ENCODE measurements at places on chromosomes 11 and 22.
A peak's percentile ranks its signal among the peaks of the same experiment; 100 is the strongest.

- no peaks in the 10 kb centered on the region for H3K27me3 ChIP-seq
- no peak within 1 kb of the TSS for H3K27ac ChIP-seq
- no peak for DNase-seq
- H3K4me3 ChIP-seq = peak within 1 kb of the TSS; percentile 37
- H3K36me3 ChIP-seq = no peaks in the 10 kb centered on the region
These were observed at the start of gene SLCO2B1 for GRCh38 chr11:75150879-75151278. TSS of gene SLCO2B1 (plus strand) at chr11:75151107. CDS start at chr11:75151382, 275 bp downstream.

DNA sequence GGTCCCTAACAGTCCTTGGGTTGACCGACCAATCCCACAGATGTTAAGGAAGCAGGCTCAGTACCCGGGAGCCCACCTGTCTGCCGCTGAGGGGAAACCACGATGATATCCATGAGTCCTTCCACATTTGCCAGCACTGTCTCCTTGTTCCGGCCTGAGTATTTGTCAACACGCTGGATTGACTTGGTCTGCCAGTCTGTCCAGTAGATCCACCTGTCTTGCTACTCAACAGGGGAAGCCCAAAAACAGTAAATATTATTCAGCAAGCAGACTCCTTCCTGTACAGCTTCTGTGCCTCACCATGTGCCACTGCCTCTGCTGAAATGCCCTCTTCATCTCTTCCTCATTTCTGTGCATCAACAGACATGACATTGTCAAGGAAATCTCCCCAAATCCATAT lies 22.8 kb upstream of the CKAP5 start:
- H3K27ac ChIP-seq = no peak overlapping the region
- no peaks in the 10 kb centered on the region for H3K4me1 ChIP-seq
- no peak for DNase-seq

DNA sequence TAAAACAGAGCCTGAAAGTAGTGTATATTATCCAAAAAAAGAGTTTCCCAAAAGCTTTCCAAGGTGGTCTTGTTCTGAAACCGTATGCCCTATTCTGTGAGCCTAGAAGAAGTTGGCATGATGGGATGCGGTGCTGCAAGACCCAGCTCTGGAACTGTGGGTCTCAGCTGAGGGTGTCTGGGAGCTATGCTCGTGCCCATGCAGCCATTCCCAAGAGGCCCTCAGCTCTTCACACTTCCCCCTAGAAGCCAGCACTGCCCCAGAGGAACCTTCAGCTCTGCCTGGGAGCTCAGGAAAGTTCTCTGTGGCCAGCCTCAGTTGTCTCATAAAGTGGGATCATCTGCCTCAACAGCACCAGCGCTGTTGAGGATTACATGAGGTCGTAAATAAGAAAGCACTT lies 6.4 kb upstream of the SYT12 start:
- H3K4me1 ChIP-seq = no peaks in the 10 kb centered on the region
- H3K27me3 ChIP-seq = no peaks in the 10 kb centered on the region
- H3K27ac ChIP-seq = no peak overlapping the region
- H3K36me3 ChIP-seq = no peaks in the 10 kb centered on the region
- DNase-seq = no peak

DNA sequence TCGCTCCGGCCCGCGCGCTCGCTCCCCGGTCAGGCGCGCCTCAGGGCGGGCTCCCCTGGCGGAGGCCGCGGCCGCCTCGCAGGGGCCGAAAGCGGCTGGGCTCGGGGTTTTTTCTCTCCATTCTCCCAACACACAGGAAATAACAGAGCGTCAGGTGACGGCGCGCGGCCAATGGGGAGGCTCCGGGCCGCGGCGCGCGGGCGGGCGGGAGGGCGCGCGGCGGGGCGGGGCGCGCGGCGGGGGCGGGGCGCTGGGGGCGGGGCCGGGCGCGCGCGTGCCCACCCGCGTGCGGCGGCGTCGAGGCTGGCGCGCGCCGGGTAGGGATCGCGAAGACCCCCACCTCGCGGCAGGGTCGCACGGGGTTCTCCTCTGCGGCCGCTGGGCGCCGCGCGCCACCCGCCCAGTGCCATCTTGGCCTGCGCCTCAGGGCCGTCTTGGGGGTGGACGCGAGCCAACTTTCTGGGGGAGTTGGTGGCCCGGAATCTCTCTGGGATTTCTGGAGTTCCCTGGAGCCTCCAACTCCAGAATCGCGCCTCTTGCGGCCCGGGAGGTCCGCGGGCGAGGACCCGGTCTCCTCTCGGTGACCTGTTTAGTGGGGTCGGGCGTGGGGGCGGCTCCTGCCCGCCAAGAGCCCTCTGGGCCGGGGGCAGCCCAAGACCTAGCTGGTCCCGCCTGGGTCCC lies at the start of gene TCF20:
TCF20 (minus strand) TSS at position 144 of the 681 bp plus-strand sequence. CDS start 55,348 bp downstream, outside the sequence.
- DNase-seq = no peak
- H3K4me1 ChIP-seq = peaks cover 5% of the 10 kb centered on the region
- H3K27ac ChIP-seq = peak within 1 kb of the TSS; percentile 99
- H3K36me3 ChIP-seq = peaks cover 11% of the 10 kb centered on the region

DNA sequence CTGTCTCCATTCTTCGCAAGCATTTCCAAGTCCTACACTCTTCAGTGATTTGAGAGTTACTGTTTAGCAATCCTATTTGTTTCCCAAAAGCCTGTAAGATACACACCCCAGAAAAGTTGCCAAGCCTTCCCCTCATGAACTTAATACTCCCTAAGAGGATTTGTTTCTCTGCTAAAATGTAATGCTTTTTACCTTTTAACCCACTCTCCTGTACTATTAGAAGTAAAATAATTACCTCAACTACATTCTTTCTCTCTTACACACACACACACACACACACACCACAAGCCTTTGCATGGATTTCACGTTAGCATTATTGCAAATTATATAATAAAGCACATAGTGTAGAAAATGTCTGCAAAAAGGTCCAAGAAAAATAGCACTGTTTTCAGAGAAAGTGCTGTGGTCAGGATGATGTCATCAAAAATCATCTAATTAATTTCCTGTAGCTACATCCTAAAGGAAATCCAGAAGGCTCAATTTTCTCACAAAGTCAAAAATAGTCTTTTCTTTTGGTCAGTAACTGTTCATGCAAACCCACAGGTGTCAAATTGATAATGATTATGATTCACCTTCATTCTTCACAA lies 364.1 kb upstream of the PITPNB start:
- no peaks in the 10 kb centered on the region for H3K27me3 ChIP-seq
- no peaks in the 10 kb centered on the region for H3K4me1 ChIP-seq
- H3K27ac ChIP-seq = no peak overlapping the region
- DNase-seq = no peak

GRCh38 chr11:113778111-113778910 lies 1.3 kb upstream of the CLDN25 start:
- no peaks in the 10 kb centered on the region for H3K36me3 ChIP-seq
- H3K27me3 ChIP-seq = no peaks in the 10 kb centered on the region
- H3K4me1 ChIP-seq = peaks cover 8% of the 10 kb centered on the region
- peak overlapping the region; percentile 79 for H3K27ac ChIP-seq
- no peak for DNase-seq
- peak overlapping the region; percentile 52 for H3K4me3 ChIP-seq

DNA sequence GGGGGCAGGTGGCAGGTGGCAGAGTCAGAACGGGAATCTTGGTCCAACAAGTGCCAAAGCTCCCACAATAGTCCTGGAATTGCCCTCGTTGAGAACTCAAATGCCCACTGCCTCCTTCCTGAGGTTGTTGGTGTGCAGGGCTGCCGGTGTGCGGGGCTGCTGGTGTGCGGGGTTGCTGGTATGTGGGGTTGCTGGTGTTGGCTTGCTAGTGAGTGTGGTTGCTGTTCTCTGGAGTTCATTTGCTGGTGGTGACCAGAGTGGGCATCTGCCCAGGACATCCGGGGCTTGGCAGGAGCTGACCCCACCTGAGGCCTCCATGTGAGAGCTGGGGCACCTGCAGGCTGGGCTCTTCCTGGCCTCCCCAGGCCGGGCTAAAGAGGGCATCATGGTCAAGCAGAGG lies 14.0 kb upstream of the MPPED1 start:
- H3K27ac ChIP-seq = no peak overlapping the region
- no peaks in the 10 kb centered on the region for H3K27me3 ChIP-seq
- no peaks in the 10 kb centered on the region for H3K36me3 ChIP-seq
- no peak for DNase-seq
- H3K4me1 ChIP-seq = no peaks in the 10 kb centered on the region

GRCh38 chr22:19565382-19566278 lies 41.4 kb upstream of the CLDN5 start:
- DNase-seq = no peak
- H3K4me3 ChIP-seq = no peak overlapping the region
- H3K27ac ChIP-seq = no peak overlapping the region
- peaks cover 4% of the 10 kb centered on the region for H3K4me1 ChIP-seq

GRCh38 chr22:29224121-29224858 lies 18.6 kb downstream of the EMID1 start:
- H3K4me3 ChIP-seq = no peak overlapping the region
- peaks cover 14% of the 10 kb centered on the region for H3K4me1 ChIP-seq
- no peak for DNase-seq
- H3K27me3 ChIP-seq = no peaks in the 10 kb centered on the region
- H3K27ac ChIP-seq = no peak overlapping the region

GRCh38 chr11:36015799-36016198 lies 71.9 kb downstream of the LDLRAD3 start:
- H3K27ac ChIP-seq = no peak overlapping the region
- H3K4me3 ChIP-seq = no peak overlapping the region
- peaks cover 13% of the 10 kb centered on the region for H3K4me1 ChIP-seq
- H3K36me3 ChIP-seq = no peaks in the 10 kb centered on the region

GRCh38 chr11:91837411-91838330 lies 386.9 kb upstream of the FAT3 start:
- no peak for DNase-seq
- no peaks in the 10 kb centered on the region for H3K27me3 ChIP-seq
- H3K4me1 ChIP-seq = no peaks in the 10 kb centered on the region

GRCh38 chr11:130020323-130020722 lies 17.7 kb upstream of the PRDM10 start:
- peaks cover 4% of the 10 kb centered on the region for H3K4me1 ChIP-seq
- H3K4me3 ChIP-seq = no peak overlapping the region
- no peak for DNase-seq
- no peaks in the 10 kb centered on the region for H3K36me3 ChIP-seq
- H3K27ac ChIP-seq = no peak overlapping the region

- H3K4me1 ChIP-seq = no peaks in the 10 kb centered on the region
- H3K27ac ChIP-seq = no peak overlapping the region
- no peaks in the 10 kb centered on the region for H3K27me3 ChIP-seq
These were observed 680.9 kb upstream of the ANO5 start for GRCh38 chr11:21511835-21512440.

- peaks cover 6% of the 10 kb centered on the region for H3K27me3 ChIP-seq
- H3K4me1 ChIP-seq = peaks cover 34% of the 10 kb centered on the region
- H3K4me3 ChIP-seq = peak within 1 kb of the TSS; percentile 55
- no peak for DNase-seq
- H3K27ac ChIP-seq = peak within 1 kb of the TSS; percentile 87
These were observed at the start of gene ESAM for GRCh38 chr11:124762105-124762623. TSS of gene ESAM (minus strand) at chr11:124762290. CDS start at chr11:124762154, 136 bp downstream.

DNA sequence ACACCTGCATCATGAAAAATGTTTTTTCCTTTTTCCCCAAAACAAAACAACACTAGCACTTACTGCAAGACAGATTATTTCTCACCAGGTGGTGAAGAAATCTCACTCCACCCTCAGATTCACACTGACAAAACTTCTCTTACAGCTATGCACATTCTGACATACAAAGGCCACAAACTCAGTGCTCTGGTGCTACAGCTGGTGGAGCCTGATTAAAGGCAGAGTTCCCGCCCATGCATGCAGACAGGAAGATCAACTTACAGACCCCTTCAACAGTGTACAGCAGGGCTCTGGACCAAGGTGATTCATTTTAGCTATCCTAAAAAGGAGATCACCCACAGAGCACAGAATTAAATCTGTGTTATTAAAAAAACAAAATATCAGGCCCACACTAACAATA lies 112.6 kb downstream of the CADM1 start:
- H3K27ac ChIP-seq = no peak overlapping the region
- no peaks in the 10 kb centered on the region for H3K36me3 ChIP-seq
- no peaks in the 10 kb centered on the region for H3K27me3 ChIP-seq
- no peak for DNase-seq
- no peaks in the 10 kb centered on the region for H3K4me1 ChIP-seq

DNA sequence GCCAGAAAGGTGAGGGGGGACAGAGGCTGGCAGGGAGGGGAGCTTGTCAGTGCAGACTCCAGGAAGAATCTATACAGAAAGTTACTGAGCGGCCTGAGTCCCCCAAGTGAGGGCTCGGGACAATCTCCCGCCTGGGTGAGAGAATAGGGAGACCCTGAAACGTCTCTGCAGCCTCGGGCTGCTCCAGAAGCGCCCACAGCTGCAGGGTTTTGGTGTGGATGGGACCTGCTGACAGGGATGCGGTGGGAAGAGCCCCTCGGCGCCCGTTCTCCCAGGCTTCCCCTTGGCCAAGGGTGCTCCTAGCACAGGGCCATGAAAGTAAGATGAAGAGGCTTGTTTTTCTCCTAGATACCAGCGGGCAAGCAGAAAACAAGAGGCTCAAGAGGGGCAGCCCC lies 743 bp upstream of the RCE1 start:
- peak overlapping the region; percentile 74 for H3K4me3 ChIP-seq
- no peaks in the 10 kb centered on the region for H3K27me3 ChIP-seq
- peaks cover 34% of the 10 kb centered on the region for H3K4me1 ChIP-seq

DNA sequence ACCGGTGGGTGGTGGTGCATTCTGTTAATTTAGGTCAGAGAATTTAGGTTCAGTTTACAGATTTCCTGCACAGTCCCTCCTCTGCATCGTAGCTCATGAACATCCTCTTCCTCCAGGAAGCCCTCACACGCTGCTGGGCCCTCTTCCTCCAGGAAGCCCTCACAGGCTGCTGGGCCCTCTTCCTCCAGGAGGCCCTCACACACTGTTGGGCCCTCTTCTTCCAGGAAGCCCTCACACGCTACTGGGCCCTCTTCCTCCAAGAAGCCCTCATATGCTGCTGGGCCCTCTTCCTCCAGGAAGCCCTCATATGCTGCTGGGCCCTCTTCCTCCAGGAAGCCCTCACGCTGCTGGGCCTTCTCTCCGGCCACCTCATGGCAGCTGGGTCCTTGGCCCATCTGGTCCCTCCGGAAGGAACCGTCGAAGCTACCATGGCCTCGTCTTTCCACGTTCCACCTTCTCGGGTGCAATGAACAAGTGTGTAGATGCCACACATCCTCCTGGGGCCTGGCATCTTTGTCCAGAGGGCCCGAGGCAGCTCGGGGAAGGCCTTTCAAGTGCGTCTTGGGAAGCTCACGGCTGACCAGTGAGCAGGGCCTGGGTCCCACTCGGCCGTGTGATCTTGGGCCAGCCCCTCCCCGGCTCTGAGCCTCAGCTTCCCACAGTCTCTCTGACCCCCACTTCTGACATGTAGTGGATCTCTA lies 58.9 kb upstream of the PPARA start:
- H3K27ac ChIP-seq = peak overlapping the region; percentile 99
- H3K36me3 ChIP-seq = peaks cover 74% of the 10 kb centered on the region
- H3K4me1 ChIP-seq = peaks cover 100% of the 10 kb centered on the region
- H3K27me3 ChIP-seq = no peaks in the 10 kb centered on the region
- no peak overlapping the region for H3K4me3 ChIP-seq

GRCh38 chr22:40746428-40747220 lies 67.3 kb downstream of the MCHR1 start:
- H3K27ac ChIP-seq = no peak overlapping the region
- DNase-seq = no peak
- peaks cover 24% of the 10 kb centered on the region for H3K4me1 ChIP-seq
- peak overlapping the region; percentile 23 for H3K4me3 ChIP-seq
- H3K36me3 ChIP-seq = no peaks in the 10 kb centered on the region
- no peaks in the 10 kb centered on the region for H3K27me3 ChIP-seq

GRCh38 chr11:59158206-59159068 lies 13.5 kb upstream of the DTX4 start:
- no peak overlapping the region for H3K4me3 ChIP-seq
- no peaks in the 10 kb centered on the region for H3K36me3 ChIP-seq
- H3K4me1 ChIP-seq = no peaks in the 10 kb centered on the region
- DNase-seq = no peak
- no peak overlapping the region for H3K27ac ChIP-seq
